Lower leg skin (tissue), 4 donors: ENCODE measurements at places on chromosomes 6 and 20.
A peak's percentile ranks its signal among the peaks of the same experiment; 100 is the strongest.

- DNase-seq, result no peak
Observed at GRCh38 chr6:74318738-74319137, 622.7 kb downstream of the CD109 start.

DNA sequence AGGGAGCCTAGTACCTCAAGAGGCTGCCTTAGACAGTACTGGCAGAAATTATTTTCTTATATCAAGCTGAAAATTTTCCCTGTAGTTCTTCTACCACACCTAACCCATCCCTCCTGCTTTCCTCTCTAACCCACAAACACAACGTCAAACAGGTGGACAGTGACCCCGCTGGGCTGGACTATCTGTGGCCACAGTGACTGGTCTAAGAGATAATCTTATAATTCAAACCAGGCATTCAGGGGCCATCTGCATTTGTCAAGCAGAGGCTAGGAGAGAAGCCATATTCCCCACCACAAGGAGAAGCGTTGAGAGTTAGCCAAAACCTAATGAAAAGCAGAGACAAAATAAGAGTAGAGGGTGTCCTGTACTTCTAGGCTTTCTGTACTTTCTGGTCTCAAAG, 8.2 kb downstream of the HDDC2 start:
- no peak for DNase-seq

DNA sequence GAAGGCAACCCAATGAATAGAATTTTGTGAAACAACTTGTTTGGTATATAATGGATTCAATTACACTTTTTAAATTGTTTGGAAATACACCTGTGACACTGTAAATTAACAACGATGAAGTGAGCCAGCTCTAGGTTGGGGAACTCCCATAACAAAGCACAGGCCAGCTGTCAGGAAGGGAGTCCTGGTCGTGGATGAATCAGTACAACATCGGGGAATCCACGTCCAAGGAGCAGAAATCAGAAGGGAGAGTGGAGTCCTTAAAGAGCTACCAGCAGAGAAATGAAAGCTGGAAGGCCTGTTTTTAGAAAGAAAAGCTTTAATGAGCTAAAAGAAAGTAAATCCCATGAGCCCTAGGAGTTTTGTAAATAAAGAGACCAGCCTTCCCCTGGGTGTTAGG, 223.1 kb upstream of the SLC35B3 start:
- DNase-seq, result no peak

DNA sequence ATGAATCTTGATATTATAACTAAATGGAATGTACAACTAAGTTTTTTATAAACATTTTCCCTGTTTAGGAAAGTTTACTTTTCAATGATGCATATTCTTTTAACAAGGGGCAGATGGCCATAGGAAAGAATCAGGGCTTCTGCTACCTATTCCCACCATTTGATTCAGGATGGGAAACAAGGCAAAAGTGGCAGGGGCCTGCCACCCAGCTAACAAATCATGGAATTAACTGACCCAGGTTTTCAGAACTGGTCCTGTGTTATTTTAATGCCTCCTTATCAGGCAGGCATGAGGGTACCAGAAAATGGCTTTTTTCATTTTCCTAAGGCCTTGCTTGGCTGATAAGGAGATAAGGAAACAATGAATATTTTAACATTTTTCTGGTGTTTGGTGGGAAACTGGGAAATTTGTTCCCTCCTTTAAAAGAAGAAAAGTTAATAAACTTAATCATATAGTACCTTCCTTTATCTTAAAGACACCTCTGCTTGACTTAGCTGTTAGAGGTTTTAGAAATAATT, 6.7 kb downstream of the POU3F2 start:
- no peak for DNase-seq

DNA sequence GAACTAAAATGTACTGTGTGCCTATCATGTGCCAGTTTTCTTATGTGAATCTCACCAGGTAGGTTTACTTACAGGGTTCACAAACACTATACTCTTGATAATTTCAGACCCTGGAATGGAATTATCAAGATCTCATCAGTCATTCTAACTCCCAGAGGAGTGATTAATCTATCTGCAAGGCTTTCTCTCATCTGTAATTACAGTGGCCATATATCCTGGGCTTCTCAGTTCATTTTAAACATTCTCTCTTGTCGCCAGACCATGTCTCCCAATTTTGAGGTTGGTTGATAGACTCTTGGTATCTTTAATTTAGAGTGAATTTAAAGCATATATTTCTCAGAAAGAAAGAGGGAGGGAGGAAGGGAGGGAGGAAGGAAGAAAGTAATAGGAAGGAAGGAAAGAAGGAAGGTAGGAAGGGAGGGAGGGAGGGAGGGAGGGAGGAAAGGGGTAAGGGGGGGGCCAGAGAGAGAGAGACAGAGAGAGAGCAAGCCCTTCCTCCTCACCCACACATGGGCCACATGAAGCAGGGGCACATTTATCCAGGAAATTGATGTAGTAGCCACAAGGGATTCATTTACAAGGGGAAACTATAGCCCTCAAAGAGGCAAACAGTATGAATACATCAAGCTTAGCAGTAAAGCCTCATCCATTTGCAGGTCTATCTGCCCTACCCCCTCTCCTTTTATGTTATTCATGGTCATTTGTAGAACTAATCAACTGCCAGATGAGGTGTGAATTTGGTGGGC, 25.8 kb upstream of the NRSN1 start:
- no peak for DNase-seq

- DNase-seq, result no peak
Observed at GRCh38 chr6:105051941-105052471, 95.1 kb downstream of the LIN28B start.

DNA sequence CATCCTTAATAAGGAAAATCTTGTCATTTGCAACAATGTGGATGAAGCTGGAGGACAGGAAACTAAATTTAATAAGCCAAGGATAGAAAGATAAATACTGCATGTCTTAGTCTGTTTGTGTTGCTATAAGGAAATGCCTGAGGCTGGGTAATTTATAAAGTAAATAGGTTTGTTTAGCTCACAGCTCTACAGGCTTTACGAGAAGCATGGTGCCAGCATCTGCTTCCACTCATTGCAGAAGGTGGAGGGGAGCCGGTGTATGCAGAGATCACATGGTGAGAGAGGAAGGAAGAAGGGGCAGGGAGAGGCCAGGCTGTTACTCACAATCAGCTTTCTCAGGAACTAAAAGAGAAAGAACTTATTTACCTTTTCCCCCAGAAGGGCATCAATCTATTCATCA, 118.9 kb upstream of the SMLR1 start:
- DNase-seq, result no peak

DNA sequence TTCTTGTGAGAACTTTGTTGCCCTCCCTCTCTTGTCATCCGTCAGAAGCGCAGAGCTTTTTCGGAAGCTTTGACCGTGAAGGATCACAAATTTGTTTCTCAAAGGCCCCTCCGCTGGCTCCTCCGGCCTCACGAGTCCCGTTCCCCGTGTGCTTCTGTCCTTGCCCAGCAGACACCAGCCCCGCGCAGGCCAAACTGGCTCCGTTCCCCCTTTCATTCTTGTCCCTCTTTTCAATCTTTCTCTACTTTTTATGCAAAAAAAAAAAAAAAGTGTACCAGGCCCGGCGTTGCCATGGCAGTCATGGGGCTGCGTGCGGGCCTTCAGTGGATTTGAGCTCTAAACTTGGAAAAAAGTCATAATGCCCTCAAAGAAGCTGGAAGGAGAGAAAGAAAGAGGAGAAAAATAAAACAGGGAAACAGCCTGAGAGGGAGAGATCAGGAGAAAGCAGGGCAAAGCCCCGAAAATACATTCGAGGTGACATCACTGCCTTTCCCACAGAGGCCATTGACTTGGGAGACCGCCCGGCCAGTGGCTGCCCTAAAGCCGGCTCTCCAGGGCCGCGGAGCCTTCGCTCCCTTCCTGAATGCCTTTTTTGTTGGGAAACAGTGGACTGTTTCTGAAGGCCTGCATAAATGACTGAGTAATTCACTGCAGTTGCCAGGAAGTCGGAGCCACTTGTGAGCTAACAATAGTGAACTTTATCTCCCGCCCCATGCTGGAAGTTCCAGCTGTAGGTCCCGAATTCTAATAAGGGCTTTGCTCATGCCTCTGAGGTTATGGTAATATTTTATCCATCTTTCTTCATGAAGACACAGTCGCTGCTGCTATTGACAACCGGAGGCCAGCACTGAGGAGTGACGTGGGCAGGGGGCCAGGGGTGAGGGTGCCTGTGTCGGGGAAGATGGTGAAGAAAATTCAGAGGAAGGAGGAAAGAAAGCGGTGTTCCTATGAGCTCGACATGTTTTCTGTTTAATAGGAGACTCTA, 670.9 kb downstream of the QKI start:
- DNase-seq, result peak; percentile 91

GRCh38 chr6:132932588-132932987, 118.2 kb downstream of the RPS12 start:
- DNase-seq, result no peak

GRCh38 chr20:32456869-32457478, 98.8 kb downstream of the ASXL1 start:
- DNase-seq, result no peak

GRCh38 chr6:133187657-133188453, 53.3 kb upstream of the EYA4 start:
- no peak for DNase-seq

GRCh38 chr6:41027241-41027640, 11.8 kb downstream of the UNC5CL start:
- no peak for DNase-seq

DNA sequence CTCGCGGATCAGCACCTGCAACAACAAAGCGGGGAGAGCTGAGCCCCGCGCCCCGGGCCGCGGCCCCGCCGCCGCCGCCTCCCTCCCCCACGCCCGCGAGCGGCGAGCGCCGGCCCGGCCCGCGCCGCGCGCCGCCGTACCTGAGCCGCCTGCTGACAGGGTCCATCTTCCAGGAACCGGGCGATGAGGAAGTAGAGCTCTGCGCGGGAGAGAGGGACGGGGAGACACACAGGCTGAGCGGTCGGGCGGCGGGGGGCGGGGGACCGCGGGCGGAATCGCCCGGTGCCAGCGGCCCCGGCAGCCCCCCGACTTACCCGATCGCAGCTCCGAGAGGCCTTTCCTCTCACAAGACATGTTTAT, 359 bp downstream of the PHIP start:
- DNase-seq, result no peak

DNA sequence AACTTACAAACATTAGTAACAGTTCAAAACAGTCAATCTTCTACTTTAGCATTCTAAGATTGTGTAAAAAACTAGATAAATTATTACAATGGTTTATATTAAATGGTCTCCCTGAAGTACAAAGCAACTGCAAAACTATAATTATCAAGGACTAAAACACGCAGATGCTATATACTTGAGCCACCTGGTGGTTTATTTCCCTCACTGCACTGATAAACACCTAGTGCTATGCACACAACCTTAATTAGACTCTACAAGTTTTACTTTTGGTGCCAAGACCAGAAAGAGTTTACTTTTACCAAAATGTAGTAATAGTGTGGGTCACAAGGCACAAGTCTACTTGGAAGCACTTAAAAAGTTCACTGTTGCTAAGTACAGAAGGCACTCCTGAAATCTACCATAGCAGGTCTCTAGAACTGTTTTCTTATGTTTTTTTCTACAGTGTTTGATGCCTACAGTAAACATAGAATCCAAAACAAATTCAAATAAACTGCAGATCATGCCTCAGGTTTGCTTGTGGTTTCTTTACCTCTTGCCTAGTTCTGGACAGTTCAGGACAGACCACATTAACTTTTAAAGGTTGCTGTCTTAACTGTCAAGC, 49.2 kb downstream of the GMDS start:
- DNase-seq, result peak; percentile 28

GRCh38 chr6:41705311-41705995, 30.0 kb downstream of the TFEB start:
- DNase-seq, result no peak

DNA sequence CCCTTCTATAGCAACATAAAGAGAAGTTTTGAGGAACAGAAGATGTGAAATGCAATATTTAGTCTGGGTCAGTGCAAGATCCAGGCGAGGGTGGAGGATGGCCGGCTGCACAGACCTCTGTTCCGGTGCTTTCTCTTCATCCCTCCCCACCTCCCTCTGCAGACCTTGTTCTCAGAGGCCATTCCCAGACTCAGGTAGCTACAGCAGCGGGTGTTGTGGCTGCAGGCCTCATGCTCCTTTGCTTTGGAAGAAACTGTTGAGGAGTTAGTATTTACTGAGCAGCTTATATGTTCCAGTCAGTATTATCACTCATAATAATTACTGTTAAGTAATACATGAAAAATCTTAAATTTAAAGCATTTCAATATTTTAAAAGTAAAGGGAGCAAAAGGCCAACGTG, 1.7 kb downstream of the BTN3A3 start:
- no peak for DNase-seq

GRCh38 chr6:160336200-160336599, 12.0 kb upstream of the SLC22A3 start:
- DNase-seq, result no peak

GRCh38 chr6:105896821-105897095, 189.4 kb upstream of the PRDM1 start:
- no peak for DNase-seq
